HS-27A (cell line): ENCODE measurements at places on chromosomes 11 and 22.

GRCh38 chr22:23207729-23208393 lies 27.6 kb downstream of the BCR start:
- DNase-seq, result no peak

DNA sequence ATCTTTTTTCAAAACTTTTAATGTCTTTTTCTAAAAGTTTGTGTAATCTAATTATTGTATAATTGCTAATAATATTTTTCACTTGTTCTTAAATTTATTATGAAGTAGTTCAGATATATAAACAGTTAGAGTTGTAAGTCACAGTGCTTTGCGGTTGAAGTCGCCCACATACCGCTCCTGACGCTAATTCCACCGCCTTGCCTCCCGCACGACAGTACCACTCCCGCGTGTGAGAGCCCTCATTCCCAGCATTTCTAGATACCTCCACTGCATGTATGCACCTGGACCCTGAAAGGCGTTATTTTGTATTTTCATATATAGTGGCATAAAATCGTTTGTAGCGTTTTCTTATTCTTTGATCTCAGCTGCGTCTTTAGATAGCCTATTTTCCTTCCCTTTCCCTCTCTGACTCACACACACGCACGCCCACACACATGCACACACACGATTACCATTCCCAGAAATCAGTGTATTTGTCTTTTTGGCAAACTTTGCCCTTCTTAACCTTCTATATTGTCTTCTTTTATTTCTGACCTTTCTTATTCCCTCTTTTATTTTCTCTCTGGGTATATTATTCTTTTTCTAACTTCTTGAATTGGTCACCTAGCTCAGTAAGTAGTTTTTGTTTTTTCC lies 56.4 kb upstream of the PITPNB start:
- DNase-seq, result no peak

DNA sequence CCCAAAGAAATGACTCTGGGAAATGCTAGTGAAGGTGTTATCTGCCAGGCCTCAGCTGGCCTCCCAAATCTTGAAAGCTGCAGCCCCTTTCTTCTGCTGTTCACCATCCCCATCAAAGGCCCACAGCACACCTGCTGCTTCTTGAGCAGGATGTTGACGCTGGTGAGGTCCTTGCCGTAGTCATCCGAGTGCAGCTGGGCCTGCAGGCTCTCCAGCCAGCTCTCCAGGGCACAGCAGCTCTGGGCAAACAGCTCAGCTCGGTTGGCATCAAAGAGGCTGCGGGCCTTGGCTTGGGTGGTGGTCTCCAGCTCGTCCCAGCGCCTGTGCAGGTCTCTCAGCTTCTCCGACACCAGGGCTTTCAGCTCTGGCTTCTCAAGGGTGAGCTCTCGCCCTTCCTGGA lies 18.5 kb upstream of the RBM4B start:
- DNase-seq, result no peak

- DNase-seq, result no peak
Observed at GRCh38 chr22:39233710-39234471, 10.9 kb downstream of the PDGFB start.

DNA sequence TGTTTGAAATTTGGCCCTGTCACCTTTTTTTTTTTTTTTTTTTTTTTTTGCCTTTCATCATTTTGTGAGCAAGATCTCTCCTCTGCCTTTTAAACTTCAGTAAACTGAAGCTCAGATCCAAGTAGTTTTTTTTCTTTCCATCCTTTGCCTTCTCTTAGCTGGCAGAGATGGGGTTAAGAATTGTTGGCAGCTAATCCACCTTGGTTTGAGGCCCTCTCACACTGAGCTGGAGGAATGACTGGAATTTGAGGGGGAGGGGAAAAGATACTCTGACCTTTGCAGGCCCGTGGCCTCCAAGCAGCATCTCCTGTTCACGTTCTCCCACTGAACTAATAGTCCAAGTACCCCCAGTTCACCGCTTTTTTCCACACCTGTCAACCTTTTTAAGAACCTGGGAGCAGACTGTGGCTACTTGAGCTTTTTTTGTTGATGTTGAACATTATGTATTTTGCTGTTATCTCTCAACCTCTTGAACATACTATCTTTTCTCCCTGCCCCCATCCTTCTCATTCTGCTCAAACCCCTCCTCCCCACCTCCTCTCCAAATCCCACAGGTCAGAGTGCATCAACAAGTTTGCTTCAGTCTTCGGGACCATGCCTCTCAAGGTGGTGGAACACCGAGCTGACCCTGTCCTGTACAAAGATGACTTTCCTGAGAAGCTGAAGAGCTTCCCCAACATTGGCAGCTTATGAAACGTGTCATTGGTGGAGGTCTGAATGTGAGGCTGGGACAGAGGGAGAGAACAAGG lies 66.2 kb downstream of the ALX4 start:
- DNase-seq, result peak; percentile 62

DNA sequence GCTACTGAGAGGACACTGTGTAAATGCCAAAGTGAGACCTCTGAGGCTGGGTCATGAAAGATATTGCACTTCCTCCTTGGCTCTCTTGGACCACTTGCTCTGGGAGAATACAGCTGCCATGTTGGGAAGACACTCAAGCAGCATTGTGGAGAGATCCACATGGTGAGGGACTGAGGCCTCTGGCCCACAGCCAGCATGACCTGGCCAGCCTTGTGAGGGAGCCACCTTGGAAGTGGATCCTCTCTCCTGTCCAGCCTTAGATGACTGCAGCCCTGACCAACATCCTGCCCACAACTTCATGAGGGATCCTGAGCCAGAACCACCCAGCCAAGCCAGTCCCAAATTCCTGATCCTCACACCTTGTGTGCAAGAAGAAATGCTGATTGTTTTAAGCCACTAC lies 30.4 kb downstream of the MB start:
- DNase-seq, result no peak

DNA sequence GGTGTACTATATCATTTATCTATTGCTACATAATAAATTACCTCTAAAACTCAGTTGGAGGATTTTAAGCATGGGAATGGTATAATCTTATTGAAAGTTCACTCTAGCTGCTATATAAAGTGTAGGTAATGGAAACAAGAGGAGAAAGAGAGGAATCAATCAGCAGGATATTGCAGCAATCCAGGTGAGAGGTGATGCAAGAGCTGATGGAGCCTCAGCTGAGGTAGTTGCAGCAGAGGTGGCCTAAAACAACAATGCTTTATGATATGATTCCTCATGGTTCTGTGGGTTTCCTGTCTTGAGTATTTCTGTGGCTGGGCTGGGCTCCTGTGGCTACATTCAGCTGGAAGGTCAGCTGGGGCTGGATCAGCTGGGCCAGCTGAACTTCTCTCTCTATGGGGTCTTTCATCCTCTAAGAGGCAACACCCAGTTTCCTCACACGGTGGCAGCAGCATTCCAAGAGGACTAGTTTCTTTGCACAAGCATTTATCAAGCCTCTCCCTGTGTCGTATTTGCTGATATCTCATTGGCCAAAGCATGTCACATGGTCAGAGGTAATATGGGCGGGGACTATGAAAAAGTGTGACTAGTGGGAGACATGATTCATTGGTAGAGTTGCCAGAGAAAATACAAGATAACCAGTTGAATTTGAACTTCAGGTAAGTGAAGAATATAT lies 135.4 kb upstream of the LARGE1 start:
- DNase-seq, result no peak

- DNase-seq, result no peak
Observed at GRCh38 chr22:18062421-18062820, 15.4 kb upstream of the PEX26 start.

- no peak for DNase-seq
Observed at GRCh38 chr22:48535868-48536540, 1291.7 kb downstream of the BRD1 start.

- DNase-seq, result no peak
Observed at GRCh38 chr11:86676533-86677154, 4.2 kb upstream of the ME3 start.

GRCh38 chr11:11841116-11841722 lies 553 bp upstream of the USP47 start:
- DNase-seq, result no peak

- no peak for DNase-seq
Observed at GRCh38 chr11:120622189-120622875, 110.8 kb downstream of the GRIK4 start.

GRCh38 chr11:107688322-107688918 lies 23.4 kb downstream of the SLN start:
- no peak for DNase-seq

DNA sequence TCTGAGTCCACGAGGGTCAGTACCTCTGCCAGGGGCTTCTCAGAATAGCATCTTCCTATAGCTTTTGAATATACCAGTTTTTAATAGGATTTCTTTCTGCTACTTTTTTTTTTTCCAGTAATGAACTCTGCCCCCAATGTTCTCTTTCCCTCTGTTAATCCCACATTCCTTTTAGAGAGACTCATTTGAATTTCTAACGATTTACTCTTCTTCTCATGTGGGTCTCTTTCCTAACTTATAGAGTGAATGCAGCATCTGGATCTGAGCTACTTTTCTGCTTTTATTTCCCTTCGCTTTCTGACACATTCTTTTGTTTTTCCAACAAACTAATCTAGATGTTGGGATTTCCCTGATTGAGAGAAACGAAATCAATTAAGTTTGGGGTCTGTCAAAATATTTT lies 71.4 kb downstream of the INSC start:
- no peak for DNase-seq

DNA sequence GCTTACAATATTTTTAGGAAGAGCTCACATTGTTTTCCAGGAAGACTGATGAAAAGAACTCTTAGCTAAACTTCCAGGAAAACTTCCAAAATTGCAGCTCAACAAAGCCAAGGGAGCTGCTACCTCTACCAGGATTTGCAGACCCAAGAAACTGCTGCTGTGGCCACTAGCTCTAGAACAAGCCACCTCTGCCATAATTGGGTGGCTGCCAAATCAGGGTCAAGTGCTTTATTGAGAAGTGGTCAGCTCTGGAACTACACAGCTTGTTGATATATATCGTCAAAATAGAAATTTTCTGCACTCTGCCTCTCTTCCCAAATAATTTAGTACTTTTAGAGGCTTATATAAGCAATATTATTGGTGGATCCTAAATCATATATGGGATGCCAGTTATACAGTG lies 371.8 kb upstream of the CHORDC1 start:
- no peak for DNase-seq

GRCh38 chr11:45085646-45086501 lies 60.6 kb upstream of the PRDM11 start:
- no peak for DNase-seq

- DNase-seq, result no peak
Observed at GRCh38 chr11:132409573-132410355, 1039.3 kb downstream of the NTM start.

GRCh38 chr11:86355256-86355655 lies 19.4 kb upstream of the CCDC81 start:
- no peak for DNase-seq

DNA sequence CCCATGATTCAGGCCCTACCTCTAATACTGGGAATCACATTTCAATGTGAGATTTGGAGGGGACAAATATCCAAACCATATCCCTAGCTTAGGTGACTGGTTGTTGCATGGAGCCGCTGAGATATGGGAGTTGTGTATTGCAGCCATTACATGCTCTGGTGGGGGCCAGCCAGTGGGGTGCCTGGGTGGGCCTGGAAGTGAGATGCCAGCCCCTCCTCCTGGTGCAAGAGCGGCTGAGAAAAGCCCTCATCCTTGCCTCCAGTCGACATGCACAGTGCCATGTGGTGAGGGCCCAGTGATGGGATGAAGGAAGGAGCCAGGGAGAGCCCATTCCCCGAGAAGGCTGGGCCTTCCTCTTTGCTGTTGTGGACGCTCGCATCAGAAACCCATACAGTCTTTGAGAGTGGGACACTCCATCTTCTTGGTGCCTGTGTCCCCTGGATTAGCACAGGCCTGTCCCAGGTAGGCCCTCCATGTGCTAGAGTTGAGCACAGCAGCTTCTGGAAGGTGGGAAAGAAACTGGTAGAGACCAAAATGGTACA lies 1043.0 kb downstream of the TBC1D22A start:
- DNase-seq, result no peak

DNA sequence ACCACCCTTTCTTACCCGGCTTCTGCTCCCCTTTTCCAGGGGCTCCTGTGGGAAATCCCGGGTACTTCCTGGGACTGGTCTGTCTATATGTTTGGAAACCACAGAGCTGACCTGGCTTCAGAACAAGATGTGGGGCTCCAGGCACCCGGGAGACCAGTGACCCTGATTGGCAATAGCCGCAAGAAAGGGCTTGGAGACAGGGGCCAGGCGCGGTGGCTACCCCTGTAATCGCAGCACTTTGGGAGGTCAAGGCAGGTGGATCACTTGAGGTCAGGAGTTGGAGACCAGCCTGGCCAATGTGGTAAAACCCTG lies 3.2 kb upstream of the NEAT1 start:
- no peak for DNase-seq

- DNase-seq, result no peak
Observed at GRCh38 chr11:55942785-55943392, 6.7 kb upstream of the OR5I1 start.

DNA sequence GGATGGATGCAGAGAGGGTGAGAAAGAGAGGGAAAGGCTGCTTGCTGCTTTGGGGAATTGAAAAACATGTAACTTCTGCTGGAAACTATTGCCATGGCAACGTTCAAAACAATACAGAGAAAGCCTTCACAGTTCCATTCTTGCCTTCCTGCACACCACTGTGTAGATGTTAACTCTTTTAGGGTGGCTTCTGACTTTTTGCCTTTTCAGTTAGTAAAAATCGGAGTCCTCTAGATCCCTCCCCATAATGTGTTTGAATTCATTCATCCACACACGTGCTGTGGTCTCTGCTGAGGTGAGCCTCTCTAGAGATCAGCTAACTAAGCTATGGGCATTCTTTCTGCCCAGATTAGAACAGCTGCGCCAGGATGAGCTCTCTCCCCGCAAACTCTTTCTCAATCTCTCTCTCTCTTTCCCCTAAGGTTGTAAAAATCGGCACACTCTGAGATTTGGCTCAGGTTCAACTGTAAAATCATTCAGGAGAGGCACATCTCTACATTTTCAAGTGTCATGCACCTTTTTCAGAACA lies 1178.3 kb downstream of the LRRC4C start:
- DNase-seq, result no peak

DNA sequence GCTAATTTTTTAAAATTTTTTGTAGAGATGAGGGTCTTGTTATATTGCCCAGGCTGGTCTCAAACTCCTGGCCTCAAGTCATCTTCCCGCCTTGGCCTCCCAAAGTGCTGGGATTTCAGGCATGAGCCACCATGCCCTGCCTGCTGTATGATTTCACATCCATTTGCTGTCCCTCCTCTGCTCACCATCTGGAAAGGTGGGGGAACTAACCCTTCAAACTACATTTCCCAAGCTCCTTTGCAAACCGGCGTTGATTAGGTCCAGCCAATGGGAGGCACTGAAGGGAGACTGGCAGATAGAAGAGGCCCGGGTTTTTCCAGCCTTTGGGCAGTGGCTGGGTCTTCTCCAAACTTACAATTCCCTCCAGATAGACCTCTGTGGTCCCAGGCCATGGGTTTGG lies 19.3 kb downstream of the RFPL1 start:
- no peak for DNase-seq
